Naive thymus-derived CD4-positive, alpha-beta T cell (primary cell): ENCODE measurements at places on chromosomes 1 and 21.
A peak's percentile ranks its signal among the peaks of the same experiment; 100 is the strongest.

GRCh38 chr1:117260761-117261423, 50.2 kb upstream of the VTCN1 start:
- no peak for DNase-seq

DNA sequence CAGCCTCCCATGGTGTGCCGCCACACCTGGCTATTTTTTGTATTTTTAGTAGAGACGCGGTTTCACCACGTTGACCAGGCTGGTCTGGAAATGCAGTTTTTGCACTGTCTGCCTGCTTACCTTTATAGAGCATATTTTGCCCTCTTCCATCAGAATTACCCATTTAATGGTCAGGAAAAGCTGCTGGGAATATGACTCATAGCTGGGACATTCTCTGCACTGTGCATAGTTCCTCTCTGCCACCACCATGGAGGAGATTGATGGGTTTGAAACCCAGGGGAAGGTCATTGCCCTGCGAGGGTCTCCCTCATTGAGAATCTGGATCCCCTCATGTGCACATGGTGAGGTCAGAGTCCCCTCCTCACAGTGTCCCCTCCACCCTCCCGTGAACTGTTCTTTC, 32.1 kb downstream of the MX1 start:
- DNase-seq, result no peak

- DNase-seq, result no peak
These were observed 9.2 kb downstream of the IL12RB2 start for GRCh38 chr1:67316918-67317317.

GRCh38 chr1:110185181-110185580, 24.9 kb upstream of the KCNC4 start:
- DNase-seq, result no peak

DNA sequence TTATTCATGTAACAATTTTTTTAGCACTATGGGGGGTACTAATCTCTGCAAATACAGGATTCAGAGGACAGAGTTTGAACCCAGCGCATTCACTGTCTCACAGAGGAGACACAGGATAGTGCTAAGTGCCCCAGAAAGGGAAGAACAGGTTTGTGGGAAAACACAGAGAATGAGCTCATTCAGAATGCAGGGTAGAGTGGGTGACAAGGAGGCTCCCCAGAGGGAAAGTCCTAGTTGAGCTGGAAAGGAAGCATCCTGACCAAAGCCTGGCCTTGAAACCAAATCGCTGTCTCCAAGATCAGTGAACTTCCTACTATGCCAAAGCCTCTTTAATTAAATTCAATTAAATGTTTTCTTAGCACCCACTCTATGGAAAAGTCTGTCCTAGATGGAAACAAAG, 19.0 kb upstream of the RGS2 start:
- DNase-seq, result no peak

DNA sequence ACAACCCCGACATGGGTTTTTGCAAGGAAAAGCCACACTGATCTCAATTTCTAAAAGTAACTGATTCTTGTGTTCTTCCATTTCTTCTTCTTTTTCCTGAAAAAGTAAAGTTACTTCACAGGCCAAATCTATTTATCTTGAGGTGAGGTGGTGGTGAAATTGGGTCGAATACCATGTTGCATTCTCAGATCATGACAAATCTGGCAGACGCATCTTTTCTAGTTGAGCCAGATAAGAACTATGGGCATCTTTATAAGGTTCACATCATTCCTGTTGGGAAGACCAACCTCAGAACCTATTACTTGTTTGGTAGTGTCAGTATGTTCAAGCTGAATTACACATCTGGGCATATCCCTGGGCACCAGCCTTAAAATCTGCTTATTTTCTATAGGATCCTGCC, 78.6 kb upstream of the USP25 start:
- no peak for DNase-seq

GRCh38 chr1:101259744-101260148, 22.9 kb downstream of the S1PR1 start:
- DNase-seq, result no peak

DNA sequence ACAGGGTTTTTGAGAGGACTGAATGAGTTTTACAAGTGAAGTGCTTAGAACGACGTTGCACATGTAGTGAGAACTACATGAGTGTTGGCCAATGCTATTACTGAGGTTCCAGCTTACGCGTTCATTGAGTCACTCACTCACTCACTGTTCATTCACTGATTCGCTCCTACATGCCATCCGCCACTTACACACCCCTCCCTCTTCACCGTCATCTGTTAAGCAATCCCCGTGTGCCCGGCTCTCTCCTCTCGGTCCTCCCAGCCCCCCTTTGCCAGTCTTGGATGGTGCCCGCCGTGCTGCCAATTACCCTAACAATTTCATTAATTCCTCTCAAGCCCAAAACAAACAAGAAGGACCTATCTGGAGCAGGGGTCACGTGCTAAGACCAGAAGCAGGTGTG, 27.3 kb upstream of the EPHA2 start:
- no peak for DNase-seq

- no peak for DNase-seq
These were observed 29.1 kb upstream of the SEC16B start for GRCh38 chr1:177998696-177999631.

- DNase-seq, result no peak
These were observed 95.0 kb downstream of the TEX35 start for GRCh38 chr1:178607718-178608408.

DNA sequence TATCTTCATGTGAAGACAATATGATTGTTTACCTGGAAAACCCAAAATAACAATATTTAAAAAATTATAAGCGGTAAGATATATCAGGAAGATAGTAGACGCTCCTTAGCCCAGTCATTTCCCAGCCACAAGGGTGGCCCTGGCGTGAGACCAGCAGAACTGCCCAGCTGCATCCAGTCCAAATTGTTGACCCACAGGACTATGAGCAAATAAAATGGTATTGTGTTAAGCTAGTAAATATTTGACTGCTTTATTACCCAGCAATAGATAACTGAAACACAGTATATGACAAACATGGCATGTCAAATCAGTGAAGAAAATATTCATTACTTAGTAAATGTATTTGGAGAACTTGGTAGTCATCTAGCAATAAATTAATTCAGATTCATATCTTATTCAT, 294.3 kb upstream of the SPAG17 start:
- DNase-seq, result no peak

GRCh38 chr1:119908661-119909060, 12.3 kb upstream of the ADAM30 start:
- no peak for DNase-seq

- no peak for DNase-seq
These were observed 235.8 kb upstream of the C1orf105 start for GRCh38 chr1:172184506-172185191.

GRCh38 chr1:40476924-40477677, at the start of gene ZFP69:
Gene ZFP69 (plus strand): TSS chr1:40477290. CDS start chr1:40479362, 2,072 bp downstream.
- peak; percentile 53 for DNase-seq

- DNase-seq, result no peak
These were observed 431.1 kb upstream of the VAMP3 start for GRCh38 chr1:7339953-7340352.

- DNase-seq, result no peak
These were observed 187.1 kb downstream of the NRIP1 start for GRCh38 chr21:14877581-14878228.

DNA sequence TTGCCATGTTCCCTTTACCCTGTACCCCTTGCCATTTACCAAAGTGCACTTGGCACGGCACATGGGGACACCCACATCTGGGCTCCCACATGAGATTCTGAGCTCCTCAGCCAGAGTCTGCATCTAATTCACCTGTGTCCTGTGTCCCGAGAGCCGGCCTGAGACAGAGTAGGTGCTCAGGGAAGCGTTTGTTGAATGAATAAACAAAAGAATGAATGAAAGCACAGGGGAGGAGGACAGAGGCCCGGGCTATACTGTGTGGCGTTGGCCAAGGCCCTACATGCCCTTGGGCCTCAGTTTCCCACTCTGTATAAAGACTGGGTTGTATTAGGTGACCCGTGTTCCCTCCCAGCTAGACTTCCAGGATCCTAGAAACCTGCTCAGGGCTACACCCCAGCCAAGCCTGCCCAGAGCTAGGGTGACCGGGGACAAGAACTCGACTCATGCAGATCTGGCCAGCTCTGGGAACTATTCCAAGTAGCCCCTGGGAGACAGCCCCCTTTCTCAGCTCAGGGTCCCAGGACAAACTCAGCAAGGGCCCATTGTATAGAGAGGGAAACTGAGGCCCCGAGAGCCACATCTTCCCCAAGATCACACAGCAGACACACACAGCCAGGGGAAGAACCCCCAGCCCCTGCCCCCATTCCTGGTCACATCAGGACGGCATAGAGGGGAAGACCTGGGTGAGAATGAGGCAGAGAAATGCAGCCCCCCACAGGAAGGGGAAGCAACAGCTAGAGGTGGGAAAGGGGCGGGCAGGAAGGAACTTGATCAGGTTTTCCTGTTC, 6.0 kb downstream of the EPHA2 start:
- DNase-seq, result no peak

- no peak for DNase-seq
These were observed 93.1 kb downstream of the ZMYM4 start for GRCh38 chr1:35361638-35362037.

DNA sequence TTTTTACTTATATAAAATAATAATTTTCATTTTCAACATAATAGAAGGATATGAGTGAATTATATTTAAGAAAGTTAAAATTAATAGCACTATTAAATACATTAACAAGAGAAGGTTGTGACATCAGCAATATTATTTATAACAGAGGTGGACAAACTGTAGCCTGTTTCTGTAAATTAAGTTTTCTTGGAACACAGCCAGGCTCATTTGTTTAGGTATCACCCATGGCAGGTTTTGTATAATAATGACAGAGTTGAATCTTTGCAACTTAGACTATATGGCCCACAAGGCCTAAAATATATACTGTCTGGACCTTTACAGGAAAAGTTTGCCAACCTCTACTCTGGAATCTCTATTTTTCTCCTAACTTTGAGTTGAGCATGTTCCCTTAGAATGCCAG, 42.8 kb upstream of the CACYBP start:
- DNase-seq, result no peak

DNA sequence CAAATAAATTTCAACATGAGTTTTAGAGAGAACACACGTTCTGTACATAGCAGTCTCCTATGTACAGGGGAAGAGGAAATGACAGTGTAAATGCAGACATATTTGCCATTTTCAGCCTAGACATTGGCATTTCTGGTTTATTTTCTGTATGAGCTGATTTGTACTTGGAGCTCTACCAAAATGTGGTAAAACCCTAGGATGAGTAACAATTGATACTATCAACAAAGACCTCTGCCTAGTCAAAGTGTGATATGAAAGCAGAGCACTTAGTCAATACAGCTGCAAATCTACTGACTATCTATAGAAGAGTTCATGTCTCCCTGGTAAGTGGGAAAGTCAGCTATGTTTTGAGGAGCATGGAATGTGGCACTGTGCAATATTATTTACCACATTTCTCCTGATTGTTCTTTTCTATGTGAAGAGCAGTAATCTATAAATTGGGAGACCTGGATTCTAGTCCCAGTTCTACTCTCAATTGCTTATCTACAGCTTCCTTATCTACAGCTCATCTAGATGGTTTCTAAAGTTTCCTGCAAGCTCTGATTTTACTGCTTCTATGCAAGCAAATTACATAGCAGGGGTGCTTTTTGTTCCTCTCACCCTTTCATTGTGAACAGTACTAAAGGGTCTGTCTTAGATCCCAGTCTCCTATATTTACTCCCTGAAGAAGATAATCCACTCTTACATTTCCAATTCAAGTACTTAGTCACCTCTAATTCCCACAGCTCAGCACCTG, 334.2 kb downstream of the NTNG1 start:
- DNase-seq, result no peak

DNA sequence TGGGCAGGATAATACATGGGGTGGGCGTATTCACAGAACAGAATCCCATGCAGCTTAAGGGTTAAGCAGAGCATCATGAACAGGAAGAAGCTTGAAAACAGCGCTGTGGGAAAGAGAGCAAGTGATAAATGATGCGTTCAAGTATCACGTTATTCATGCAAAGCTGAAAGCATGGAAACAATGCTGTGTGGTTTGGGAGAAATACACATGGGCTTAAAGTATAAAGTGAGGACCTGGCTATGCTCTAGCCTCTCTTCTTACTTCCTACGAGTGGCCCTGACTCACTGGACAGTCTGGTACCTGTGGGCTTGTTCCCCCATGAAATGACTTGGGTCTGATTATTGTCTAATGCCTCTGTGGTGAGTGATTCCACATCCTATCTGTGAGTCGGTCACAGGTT, 25.7 kb downstream of the TMPRSS2 start:
- no peak for DNase-seq

GRCh38 chr1:17397910-17398695, 26.1 kb downstream of the PADI6 start:
- no peak for DNase-seq
